ENCODE measurements at places on chromosomes 13 and 19.

DNA sequence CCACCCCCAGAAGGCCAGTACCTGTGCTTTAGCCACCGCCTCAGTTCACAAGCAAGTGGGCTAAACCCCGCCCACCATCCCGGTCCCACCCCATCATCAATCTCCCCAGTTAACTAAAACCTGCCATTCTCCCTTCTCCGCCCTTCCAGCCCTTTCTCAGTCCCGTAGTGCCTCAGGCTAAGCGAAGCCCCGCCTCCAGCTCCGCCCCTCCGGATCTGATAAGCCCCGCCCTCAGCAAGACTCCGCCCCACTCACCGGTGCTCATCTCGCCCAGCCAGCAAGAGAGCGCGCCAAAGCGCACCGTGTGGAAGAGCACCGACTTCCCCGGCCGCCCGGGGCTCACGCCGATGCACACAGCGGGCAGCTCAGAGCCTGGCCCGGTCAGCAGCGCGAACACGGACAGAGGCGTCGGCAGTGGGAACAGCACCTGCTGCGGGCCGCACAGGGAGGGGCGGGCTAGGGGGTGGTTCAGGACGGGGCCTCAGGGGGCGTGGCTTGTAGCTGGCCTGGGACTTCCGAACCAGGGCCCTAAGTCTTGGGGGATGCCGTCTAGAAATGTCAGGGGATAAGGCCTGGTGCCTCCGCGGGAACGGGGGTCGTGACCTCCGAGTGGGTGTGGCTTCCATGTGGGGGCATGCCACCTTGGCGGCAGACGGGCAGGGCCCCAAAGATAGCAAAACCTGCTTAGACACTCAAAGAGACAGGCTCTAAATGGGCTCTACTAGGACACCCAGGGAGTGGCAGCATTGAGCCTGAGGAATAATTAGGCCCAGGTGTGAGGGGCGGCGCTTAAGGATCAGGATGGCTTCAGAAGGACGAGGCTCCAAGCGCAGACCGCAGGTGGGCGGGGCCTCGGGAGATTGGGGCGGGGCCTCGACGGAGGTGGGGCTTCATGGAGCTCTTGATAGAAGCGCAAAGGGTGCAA, 21.4 kb downstream of the MAP4K1 start:
- DNase-seq = peak; percentile 95

DNA sequence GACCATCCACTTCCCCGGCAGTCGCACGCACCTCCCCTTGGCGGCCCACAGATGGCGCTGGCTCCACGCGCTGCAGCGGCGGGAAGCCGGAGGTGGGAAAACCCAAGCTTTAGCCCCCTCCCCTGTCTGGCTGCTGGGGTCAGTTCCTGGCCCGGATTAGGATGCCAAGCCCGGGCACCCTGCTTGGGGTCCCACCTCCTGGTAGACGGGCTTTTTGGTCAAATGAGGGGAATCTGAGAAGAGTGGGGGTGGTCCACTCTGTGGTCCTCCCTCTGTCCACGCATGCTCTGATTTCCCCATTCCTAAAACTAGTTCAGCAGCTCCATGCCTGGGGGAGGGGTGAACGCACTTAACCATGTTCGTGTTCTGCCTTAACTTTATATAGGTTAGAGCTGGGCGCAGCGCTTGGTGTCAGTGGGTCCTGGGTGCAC, 8.1 kb upstream of the ADGRE2 start:
- peak; percentile 54 for DNase-seq

DNA sequence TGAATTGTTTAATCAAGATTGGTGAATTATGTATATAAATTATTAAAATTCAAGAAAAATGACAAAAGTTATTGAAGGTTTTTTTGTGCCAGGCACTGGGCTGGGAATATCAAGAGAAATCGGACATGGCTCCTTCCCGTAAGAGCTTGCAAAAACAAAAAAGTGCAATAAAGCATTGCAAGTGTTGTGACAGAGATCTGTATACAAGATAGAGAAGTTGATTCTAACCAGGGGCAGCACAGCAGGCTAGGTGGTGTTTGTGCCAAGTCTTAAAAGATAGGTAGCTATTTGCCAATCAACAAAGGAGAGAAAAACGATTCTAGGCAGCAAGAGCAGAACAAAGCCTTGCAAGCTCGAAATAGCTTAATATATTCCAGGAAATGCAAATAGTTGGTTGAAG, 123.7 kb upstream of the WASF3 start:
- no peak for DNase-seq

GRCh38 chr13:24890256-24890655, 126.3 kb downstream of the RNF17 start:
- no peak for DNase-seq
